Effector memory CD8-positive, alpha-beta T cell (primary cell): ENCODE measurements at places on chromosomes 1 and 21.

DNA sequence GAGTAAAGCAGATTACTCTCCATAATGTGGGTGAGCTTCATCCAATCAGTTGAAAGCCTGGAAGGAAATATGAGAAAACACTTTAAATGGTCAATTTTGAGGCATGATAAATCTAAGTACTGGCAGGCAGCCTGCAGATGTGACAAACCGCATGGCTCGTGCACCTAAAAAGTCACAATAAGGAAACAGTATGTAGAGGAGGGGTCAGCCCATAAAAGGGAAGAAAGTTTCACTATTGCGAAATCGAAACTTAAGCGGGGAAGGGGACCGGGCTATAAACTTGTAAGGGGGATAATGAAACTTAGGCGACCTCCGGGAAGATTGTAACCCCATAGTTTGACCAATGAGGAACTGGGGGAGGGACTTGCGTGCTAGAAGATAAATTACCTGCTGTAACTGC is 109.8 kb downstream of the PLPPR4 start:
- DNase-seq: no peak

GRCh38 chr1:28259934-28260802 is 850 bp downstream of the SESN2 start:
- DNase-seq: no peak

DNA sequence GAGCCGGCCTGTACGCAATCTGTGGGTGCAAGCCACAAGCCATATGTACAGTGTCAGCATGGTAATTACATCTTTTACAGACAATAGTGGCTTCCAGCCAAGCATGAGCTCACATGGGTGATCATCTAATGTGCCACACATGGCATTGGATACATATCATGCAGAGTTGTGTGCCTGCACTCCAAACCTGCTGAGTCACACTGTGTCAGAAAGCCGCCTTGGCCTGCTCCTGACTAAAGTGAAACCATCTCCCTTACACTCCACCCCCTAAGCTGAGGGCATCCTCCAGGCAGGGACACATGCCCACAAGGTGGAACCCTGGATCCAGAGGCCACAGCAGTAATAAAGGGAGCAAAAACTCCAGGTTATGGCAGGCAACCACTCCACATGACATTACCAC is 72.5 kb downstream of the KCNT2 start:
- no peak for DNase-seq

GRCh38 chr1:79974659-79975058 is 968.1 kb upstream of the ADGRL4 start:
- no peak for DNase-seq

DNA sequence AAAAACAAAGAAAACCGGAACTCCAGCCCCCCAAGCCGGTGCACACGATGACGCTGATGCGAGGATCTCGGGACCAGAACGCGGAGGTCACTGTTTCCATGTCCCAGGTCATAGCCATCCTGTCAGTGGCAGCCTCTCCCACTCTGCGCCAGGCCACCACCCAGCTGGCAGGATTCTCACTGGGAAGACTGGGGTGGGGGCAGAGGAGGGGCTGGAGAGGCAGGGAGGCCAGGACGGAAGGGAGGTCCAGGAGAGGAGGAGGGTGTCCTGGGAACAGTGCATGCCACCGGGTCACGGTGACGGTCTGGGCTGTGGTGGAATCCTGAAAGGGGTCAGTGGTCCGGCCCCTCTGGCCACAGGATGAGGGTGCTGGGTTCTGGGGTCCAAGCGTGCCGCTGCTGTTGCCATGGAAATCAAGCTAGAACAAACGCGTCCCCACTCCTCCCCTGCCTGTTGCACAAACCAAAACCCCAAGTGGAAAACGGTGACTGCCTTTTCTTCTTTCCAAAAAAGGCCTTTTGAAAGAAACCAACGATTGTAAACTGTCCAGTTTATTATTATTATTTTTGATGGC is 26.1 kb downstream of the MRPL37 start:
- DNase-seq: no peak
